HFFc6 (cell line): ENCODE measurements at places on chromosomes 7 and 10. TPM values are rescaled to one million over a fixed set of nuclear protein-coding genes. Genes with fewer than 3 reads are reported as not detected.

DNA sequence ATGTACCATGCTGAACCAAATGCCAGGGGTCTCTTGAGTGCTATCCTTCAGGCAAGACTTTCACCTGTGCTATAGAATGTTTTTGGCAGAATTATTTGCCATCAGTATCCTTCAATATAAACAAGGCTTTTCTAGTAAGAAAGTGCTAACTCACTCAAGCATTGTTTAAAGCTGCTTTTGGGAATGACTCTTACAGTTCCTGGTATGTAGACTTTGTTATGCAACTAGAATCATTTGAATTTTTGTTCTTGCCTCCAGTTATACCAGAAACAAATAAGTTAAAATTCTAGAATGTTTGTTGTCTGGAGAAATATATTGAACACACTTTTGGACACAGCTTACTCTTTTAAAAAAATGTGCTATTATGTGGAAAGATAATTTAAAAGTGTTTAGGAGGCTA lies 39.5 kb upstream of the RTKN2 start:
- DNase-seq: no peak

DNA sequence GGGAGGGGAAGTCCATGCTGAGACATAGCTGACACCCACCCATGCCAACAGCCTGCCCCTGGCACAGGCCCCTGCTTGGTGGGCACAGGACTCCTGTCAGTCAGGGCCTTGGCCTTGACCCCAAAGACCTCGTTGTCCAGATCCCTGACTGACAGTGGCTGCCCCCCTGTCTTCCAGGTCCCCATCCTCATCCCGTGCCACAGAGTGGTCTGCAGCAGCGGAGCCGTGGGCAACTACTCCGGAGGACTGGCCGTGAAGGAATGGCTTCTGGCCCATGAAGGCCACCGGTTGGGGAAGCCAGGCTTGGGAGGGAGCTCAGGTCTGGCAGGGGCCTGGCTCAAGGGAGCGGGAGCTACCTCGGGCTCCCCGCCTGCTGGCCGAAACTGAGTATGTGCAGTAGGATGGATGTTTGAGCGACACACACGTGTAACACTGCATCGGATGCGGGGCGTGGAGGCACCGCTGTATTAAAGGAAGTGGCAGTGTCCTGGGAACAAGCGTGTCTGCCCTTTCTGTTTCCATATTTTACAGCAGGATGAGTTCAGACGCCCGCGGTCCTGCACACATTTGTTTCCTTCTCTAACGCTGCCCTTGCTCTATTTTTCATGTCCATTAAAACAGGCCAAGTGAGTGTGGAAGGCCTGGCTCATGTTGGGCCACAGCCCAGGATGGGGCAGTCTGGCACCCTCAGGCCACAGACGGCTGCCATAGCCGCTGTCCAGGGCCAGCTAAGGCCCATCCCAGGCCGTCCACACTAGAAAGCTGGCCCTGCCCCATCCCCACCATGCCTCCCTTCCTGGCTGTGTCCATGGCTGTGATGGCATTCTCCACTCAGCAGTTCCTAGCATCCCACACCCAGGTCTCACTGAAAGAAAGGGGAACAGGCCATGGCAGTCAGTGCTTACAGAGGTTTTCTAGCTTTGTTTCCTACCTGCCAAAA lies 197.2 kb downstream of the EBF3 start:
- no peak for DNase-seq

- no peak for DNase-seq
These were observed 12.3 kb downstream of the CFAP46 start for GRCh38 chr10:132929953-132930548.

Gene PON1
- total RNA-seq: not detected in 3 replicates

GRCh38 chr7:127256041-127256725 lies 3.4 kb upstream of the GRM8 start:
- no peak for DNase-seq

Gene ASIC3
- 0.27 to 0.75 TPM (median 0.53 TPM) in 3 replicates for total RNA-seq

- no peak for DNase-seq
These were observed 154.8 kb upstream of the COBL start for GRCh38 chr7:51471210-51471980.

- no peak for DNase-seq
These were observed 5.1 kb downstream of the ELFN1 start for GRCh38 chr7:1675036-1675671.

DNA sequence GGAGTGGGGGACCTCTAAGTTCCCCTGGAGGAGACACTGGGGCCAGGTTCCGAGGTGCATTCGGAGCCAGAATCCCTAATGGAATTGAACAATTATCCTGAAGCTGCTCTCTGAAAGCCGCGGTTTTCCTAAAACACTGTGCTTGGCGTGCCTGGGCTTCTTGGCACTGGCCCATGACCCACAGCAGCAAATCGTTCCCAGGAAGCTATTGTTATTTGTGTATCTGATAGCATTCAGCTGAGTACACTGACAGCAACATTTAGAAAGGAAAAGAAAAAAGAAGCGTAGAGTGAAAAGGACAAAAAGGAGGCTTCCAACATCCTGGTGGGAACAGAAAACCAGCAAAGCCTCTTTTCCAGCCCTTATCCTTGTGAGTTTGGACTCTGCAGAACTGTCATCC lies 339.8 kb downstream of the FRMD4A start:
- peak; percentile 52 for DNase-seq

Gene SYCE1
- not detected in 2 replicates for total RNA-seq

Gene CRHR2
- not detected in 3 replicates for total RNA-seq

Gene NEUROG3
- total RNA-seq: not detected in 3 replicates

Gene VWDE
- total RNA-seq: not detected in 3 replicates

DNA sequence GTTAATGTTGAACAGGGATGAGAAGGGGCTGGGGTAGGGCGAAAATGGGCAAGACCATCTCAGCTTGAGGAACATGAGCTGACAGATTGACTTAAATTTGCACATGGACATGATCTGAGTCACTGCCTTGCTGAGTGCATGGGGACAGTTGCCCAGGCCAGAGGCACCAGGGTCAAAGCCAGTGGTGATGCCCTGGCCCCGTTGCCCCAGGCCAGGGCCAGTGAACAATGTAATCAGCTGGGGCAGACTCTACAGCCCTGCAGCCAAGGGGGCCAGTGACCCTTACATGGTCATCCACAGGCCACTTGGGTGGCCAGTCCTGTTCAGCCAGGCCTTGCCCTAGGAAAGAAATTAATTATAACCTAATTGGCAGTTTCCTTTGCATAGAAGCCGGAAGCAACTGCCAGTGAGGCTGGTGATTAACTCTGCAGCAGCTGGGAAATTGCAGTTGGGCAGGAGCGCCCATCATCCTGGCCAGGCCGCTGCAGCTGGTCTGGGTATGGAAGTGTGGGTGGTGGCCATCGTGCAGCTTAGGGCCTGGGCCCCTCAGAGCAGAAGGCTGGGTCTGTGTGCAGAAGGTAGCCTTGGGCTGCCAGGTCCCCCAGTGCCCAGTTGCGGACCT lies 9.6 kb downstream of the RET start:
- DNase-seq: no peak

Gene PRSS37
- total RNA-seq: not detected in 3 replicates

Gene SPDYE11
- not detected in 3 replicates for total RNA-seq

GRCh38 chr10:58887474-58887873 lies 289.0 kb upstream of the PHYHIPL start:
- no peak for DNase-seq

- DNase-seq: peak; percentile 90
These were observed 8.0 kb downstream of the TNS3 start for GRCh38 chr7:47573758-47574481.

DNA sequence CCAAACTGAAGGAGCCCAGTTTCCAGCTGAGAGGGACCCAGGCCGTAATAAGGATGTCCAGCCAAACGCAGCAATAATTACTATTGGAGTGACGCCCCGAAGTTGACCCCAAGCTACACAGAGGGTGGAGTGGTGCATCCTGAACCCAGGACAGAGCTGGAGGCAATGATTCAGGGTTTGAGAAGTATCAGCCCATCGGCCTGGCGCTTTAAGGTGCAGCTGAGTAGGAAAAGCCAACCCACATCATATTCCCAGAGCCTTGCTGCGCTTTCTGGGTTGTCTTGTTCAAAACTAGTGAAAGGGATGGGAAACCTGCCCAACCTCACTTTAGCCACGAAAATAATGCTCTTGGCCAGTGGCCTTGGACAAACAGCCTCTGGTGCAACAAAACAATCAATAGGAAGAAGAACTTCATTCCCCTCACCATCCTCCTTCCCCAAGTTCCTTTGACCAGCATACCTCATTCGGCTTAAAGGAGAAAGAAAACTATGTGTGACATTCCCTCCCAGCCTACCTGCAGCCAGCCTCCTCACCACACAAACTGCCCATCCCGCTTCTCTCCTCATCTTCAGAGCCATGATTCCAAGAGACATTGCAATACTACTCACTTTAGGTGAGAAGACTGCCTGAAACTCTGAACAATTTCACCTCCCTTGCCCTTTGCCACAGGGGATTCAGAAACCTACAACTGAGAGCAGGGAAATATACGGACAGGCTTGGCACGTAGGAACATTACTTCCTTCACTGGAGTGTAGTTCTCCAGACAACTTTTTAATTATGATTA lies 217.2 kb upstream of the MKLN1 start:
- DNase-seq: peak; percentile 32

Gene KLLN
- 0.75 to 0.88 TPM (median 0.86 TPM) in 3 replicates for total RNA-seq

Gene TBX20
- total RNA-seq: not detected in 3 replicates

DNA sequence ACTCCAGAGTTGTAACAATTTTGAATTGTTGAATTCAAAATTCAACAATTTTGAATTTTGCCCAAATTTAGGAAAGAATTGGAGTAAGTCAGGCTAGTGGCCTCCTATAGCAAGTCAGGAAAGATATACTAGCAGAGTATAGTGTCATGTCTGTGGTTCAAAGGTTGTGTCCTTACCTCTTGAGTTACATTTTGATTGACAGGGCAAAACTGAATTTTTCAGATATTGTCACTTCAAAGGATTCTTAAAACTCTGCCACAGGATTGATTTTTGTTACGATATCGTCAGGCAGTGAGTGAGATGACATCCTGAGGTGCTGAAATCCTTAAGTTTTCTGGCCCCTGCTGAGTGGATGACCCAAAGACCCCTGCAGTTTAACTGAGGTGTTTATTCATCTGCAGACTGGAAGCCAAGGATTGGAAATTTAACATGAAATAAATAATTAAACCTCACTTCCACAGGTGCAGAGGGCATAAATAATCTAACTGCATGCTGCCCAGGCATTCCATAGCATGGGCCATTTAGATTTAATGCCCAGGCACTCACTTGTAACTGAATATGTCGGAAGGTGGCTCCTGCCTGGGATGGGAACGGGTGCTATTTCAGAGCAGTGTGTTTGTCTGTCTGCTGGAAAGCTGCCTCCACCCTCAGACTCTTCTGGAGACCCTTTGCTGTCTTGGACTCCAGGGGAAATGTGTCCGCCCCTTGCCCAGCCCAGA lies 50.8 kb downstream of the RBM20 start:
- DNase-seq: no peak

GRCh38 chr10:114538181-114538906 lies 119.7 kb downstream of the ABLIM1 start:
- no peak for DNase-seq

Gene DENND2A
- total RNA-seq: 0.53 to 0.69 TPM (median 0.55 TPM) in 3 replicates

DNA sequence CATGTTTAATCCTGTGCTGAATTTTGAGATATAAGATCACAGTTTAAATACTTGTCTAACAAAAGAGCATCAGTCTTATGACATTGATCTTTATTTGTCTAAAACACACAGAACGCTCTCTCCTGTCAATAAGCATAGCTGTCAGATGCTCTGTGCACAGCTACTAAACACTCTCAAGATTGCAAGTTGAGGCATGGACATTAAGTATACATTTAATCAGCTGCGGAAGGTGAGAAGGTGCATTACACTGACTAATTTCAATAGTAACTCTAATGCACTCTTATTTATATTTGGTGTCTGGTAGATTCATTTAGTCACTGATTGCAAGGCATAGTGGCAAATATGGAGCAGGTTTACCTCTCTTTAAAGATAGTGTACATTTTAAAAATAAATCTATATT lies 580.3 kb upstream of the NRP1 start:
- DNase-seq: no peak

DNA sequence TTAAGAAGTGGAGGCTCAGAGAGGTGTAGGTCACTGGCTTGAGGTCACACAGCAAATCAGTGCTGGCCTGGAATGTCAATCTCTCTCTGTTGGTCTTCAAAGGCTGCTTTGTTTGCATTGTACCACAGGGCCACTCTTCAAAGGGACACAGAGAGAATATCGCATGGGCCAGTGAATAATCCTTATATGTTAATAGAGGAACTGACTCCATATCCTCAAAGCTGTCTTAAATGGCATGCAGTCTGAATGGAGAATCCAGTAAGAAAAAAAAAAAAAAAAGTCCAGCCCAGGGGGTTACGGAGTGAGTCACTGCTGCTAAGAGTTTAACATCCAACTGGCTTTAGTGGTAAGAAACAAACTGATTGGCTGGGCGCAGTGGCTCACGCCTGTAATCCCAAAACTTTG lies 54.1 kb downstream of the NRAP start:
- no peak for DNase-seq

DNA sequence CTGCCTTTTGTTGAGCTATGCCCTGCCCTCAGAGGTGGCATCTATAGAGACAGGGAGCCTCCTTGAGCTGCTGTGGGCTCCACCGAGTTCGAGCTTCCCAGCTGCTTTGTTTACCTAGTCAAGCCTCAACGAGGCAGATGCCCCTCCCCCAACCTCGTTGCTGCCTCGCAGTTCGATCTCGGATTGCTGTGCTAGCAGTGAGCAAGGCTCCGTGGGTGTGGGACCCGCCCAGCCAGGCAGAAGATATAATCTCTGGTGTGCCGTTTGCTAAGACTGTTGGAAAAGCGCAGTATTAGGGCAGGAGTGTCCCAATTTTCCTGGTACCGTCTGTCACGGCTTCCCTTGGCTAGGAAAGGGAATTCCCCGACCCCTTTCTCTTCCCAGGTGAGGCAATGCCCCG lies 88.4 kb upstream of the CDK6 start:
- no peak for DNase-seq

GRCh38 chr7:45921381-45921698 lies 268 bp upstream of the IGFBP3 start:
- DNase-seq: no peak

Gene ASZ1
- not detected in 3 replicates for total RNA-seq

- no peak for DNase-seq
These were observed 29.0 kb downstream of the PLAC9 start for GRCh38 chr10:80161321-80162083.

DNA sequence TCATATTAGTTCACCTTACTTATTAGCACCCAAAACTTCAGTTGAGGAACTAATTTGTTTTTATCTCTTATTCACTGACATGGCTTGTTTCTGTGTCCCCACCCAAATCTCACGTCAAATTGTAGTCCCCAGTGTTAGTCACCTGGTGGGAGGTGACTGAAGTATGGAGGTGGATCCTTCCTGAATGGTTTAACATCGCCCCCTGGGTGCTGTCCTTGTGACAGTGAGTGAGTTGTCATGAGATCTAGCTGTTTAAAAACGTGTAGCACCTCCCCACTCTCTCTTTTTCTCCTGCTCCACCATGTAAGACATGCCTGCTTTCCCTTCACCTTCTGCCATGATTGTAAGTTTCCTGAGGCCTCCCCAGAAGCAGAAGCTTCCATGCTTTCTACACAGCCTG lies 75.0 kb upstream of the HECTD2 start:
- DNase-seq: no peak

Gene JCAD
- 28.2 to 46.9 TPM (median 35.0 TPM) in 3 replicates for total RNA-seq
